ENCODE measurements at places on chromosomes 1 and 21.

- H3K4me3 ChIP-seq: no peak overlapping the region
- no peaks in the 10 kb centered on the region for H3K36me3 ChIP-seq
- H3K27ac ChIP-seq: no peak overlapping the region
- no peaks in the 10 kb centered on the region for H3K4me1 ChIP-seq
- no peaks in the 10 kb centered on the region for H3K27me3 ChIP-seq
Observed at GRCh38 chr21:32467291-32467690, 54.8 kb downstream of the EVA1C start.

- H3K36me3 ChIP-seq: no peaks in the 10 kb centered on the region
- no peak overlapping the region for H3K4me3 ChIP-seq
- H3K4me1 ChIP-seq: 0 out of 2 replicates have a peak, but pooled peaks cover 5% of the 10 kb centered on the region
- no peaks in the 10 kb centered on the region for H3K27me3 ChIP-seq
Observed at GRCh38 chr21:34129901-34130715, 56.7 kb downstream of the MRPS6 start.

DNA sequence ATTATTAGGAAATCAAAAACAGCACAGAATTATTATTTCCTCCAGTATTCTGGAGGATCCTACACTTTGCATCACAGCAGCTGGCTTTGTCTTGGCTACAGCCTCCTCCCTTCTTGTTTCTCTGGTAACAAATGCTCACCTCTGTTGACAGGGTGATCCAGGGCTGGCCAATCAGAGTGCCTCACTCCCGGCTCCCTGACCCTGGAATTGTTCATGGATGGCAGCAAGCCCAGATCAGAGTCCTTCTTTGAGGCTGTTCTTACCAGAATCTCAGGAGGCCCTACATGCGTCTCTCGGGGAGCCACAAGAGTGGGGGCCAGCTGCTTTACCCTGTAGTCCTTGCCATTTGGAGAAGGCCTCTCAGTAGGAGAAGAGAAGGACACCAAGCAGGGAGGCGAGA is 48.4 kb upstream of the IGSF5 start:
- no peaks in the 10 kb centered on the region for H3K4me1 ChIP-seq
- no peak overlapping the region for H3K27ac ChIP-seq
- no peak for DNase-seq

DNA sequence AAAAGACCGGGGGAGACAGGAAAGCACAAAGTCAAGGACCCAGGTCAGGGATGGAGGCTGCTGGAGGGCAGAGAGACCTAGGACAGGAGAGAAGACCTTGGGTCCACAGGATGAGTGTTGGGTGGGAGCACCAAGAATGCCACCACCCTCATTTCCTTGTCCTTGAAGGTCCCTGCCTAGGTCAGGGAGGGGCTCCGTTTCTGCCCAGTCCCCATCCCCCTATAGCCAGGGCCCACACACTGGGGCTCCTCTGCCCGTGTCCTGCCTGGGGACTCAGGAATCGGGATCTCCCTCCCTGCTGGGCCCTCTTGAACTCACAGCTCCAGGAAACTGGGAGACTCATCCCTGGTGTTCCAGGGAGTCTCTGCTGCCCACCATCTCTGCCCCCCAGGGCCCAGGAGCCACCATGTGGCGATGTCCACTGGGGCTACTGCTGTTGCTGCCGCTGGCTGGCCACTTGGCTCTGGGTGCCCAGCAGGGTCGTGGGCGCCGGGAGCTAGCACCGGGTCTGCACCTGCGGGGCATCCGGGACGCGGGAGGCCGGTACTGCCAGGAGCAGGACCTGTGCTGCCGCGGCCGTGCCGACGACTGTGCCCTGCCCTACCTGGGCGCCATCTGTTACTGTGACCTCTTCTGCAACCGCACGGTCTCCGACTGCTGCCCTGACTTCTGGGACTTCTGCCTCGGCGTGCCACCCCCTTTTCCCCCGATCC is 584 bp downstream of the TINAGL1 start:
- no peaks in the 10 kb centered on the region for H3K27me3 ChIP-seq
- peak overlapping the region; percentile 83 for H3K27ac ChIP-seq
- H3K4me1 ChIP-seq: peaks cover 52% of the 10 kb centered on the region
- peak overlapping the region; percentile 75 for H3K4me3 ChIP-seq
- H3K36me3 ChIP-seq: no peaks in the 10 kb centered on the region
- no peak for DNase-seq

DNA sequence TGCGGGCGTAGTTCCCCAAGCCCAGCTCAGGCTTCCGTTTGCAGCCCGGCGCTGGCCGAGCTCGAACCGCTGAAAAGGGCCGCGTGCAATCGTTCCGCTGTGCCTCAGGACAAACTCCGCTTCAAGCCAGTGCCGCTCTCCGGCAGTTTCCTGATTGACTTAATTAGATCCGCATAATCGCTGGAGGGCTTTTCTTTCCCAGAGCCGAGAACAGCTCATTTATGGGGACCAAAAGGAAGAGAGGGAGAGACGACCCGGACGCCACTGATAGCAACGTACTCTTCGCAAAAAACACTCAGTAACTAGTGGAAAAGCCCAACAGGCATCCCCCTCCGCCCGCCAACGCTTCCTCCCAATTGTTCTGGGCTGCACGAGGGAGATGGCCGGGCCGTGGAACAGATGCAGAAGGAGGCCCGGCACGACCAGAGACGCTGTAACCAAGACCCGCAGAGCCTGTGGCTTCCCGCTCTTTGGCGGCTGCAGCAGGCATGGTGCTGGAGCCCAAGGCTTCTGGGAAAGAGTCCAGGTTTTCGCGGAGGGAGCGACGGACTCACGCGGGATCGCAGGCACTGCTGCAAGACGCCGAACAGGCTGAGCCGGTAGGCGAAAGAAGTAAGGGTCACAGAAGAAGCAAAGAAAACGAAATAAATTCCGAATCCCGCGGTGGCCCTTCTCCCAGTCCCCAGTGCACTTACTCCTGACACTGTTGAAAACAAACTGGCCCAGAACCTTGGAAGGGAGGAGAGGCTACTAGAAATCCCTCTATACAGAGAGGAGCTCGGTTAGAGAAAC is 3.6 kb upstream of the FOXD2 start:
- no peak overlapping the region for H3K27ac ChIP-seq
- H3K27me3 ChIP-seq: no peaks in the 10 kb centered on the region
- no peak for DNase-seq
- no peaks in the 10 kb centered on the region for H3K4me1 ChIP-seq
- H3K4me3 ChIP-seq: no peak overlapping the region

GRCh38 chr1:34532113-34532512 is 222.7 kb upstream of the GJB5 start:
- no peaks in the 10 kb centered on the region for H3K4me1 ChIP-seq
- H3K4me3 ChIP-seq: no peak overlapping the region
- no peak for DNase-seq
- no peaks in the 10 kb centered on the region for H3K27me3 ChIP-seq
- no peak overlapping the region for H3K27ac ChIP-seq
